ENCODE measurements at places on chromosomes 11 and 22.

GRCh38 chr22:43272301-43272700, 70.9 kb downstream of the SCUBE1 start:
- DNase-seq: no peak

DNA sequence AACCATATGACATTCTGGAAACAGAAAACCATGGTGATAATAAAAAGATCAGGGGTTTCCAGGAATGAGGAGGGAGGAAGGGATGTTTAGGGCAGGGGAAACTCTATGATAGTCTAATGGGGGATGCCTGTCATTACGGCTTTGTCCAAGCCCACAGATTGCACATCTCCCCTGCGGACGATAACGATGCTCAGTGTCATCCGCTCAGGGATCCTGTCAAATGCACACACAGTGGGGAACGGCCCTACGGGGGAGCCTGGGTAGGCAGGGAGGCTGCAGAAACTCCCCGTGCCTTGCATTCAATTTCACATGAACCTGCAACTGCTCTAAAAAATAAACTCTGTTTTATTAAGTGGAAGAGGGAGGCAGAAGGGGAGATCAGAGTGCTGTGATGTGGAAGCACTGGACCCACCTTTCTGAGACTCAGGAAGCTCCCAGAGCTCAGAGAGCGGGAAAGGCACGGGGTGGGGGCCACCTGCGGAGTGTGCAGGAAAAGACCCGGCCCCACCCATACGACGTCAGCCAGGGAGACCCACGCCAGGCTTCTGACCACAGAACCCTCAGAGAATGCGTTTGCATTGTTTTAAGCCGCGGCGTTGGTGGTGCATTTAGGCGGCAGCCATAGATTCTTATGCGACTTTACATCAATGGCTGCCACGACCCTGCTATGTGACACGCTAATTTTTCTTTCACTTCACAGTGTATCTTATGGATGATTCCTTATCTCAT, 543.5 kb downstream of the BRD1 start:
- DNase-seq: no peak

GRCh38 chr11:79668575-79668974, 227.7 kb upstream of the TENM4 start:
- no peak for DNase-seq

DNA sequence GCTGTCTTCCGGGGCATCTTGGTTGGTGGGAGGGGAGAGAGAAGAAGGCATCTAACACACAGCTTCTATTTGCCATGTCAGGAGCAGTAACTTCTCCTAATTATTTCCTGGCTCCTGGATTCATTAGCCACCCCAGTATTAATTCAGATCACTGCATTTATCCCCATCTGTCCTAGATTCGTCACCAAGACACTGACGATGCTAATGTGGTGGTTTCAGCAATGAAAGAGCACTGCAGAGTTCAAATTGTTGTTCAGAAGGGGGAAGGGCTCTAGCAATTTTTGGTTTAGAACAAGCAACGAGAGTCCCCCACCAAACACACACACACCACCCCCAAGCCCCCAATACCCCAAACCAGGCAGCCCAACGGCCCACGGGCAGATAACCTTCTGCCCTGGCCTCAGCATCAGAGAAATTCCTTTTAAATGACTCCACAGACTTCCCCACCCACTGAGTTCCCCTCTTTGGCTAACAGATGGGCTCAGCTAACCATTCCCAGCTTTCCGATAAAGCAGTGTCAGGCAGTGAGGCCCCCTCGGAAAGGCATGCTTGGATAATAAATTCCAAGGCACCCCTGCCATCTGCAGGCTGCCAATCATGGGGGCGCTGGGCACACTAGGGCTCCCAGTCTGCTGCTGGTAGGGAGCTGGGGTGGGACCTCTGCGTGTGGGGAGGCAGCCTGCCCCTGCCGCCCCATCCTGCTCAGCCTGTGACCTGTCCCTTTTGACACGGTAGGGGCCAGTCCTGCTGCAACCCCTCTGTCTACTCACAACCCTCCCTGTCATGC, 453.5 kb downstream of the MIAT start:
- DNase-seq: no peak

GRCh38 chr11:96706761-96707160, 316.9 kb downstream of the JRKL start:
- no peak for DNase-seq

DNA sequence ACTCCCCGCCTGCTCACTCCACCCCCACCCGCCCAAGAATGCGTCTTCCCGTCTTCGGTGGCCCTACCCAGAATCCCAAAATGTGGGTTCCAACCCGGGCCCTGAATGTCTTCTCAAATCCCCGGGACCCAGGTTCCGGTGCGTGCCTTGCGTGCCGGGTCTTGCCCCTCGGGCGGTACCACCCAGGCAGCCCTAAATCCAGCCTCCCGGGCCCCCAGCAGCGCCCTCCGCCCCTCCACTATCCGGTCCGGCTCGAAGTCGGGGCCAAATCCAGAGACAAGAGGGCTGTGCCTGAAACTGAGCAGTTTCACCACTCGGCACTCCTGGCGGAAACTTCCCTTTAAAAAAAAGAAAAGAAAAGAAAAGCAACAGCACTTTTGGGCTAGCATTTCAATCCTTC, 16.3 kb upstream of the CCT8L2 start:
- no peak for DNase-seq

GRCh38 chr22:30695871-30696655, 1.4 kb downstream of the OSBP2 start:
- no peak for DNase-seq

GRCh38 chr11:35030716-35031213, 108.2 kb upstream of the CD44 start:
- no peak for DNase-seq

DNA sequence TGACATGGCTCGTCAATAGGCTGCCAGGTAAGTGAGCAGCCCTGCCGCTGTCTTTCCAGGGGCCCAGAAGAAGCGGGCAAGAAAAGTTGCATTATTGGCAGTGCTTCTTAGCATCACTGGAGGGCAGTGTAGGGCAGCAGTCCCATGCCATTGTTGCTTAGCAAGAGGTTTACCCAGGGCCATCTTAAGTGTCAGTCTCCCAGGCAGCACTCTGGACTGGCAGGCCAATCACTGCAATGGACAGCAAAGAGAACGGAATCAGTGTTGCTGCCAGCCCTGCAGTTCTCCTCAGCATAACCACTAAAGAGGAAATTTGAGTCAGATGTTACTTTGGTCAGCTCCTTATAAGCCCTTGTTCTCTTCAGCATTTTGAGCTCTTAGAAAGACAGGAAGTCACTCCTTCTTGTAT, 13.4 kb upstream of the GRK2 start:
- DNase-seq: no peak

DNA sequence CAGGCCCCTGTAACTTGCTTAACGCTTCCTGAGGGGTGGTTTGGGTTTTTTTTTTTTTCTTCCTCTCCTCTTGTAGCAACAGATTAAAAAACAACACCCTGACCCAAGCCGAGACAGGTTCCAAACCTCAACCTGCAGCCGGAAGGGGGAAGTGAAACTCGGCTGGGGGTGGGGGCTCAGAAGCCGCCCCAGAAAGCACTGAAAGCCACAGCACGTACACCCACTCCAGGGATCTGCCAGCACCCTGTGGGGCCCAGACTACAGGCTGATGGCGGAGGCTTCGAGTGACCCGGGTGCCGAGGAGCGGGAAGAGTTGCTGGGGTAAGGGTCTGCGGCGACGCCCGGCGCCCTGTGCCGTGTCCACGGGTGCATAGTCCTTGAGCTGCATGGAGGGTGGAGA, at the start of gene LSP1:
TSS of gene LSP1 (plus strand) at position 208 of the 400 bp plus-strand sequence. CDS start at position 269, 61 bp downstream.
- peak; percentile 73 for DNase-seq

- no peak for DNase-seq
Measured at GRCh38 chr11:8573777-8574176, 20.3 kb downstream of the STK33 start.

DNA sequence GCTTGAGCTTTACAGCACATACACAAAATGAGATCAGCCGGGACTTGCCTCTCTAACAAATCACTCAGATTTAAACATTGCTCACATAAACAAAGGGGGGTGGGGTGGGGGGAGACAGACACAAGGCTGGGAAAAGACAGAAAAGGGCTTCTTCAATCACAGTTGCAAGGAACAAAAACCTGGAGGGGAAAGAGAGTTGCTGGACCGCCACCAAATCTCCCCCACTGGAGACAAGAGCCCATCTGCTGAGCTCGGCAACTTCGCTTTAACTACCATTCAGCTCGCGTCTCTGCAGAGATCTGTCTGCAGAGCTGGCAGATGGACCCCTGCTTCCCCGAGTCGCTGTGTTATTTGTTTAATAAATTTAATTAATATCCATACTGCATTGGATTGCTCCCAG, 165.0 kb downstream of the RCN1 start:
- no peak for DNase-seq

DNA sequence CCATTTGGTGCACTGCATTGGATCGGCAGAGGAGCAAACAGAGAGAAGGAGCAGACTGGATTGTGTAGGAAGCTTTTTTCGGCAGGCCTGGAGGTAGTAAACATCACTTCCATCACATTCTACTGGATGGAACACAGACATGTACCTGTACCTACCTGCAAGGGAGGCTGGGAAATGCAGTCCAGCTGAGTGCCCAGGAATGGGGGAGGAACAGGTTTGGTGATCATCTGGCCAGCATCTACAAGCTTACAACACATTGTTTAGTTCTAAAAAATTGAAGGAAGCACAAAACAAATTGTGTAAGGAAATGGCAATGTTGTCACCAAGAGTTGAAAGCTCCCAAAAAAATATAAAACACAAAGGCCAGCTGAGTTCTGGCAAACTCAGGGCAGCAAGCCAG, 19.1 kb downstream of the SMIM38 start:
- DNase-seq: no peak

Data from activated T-helper 1 cell treated with anti-CD3 and anti-CD28 coated beads, Interleukin-2, amount 50 U/mL, for 16 hours (primary cell).